ENCODE measurements at places on chromosomes 3 and 15.

DNA sequence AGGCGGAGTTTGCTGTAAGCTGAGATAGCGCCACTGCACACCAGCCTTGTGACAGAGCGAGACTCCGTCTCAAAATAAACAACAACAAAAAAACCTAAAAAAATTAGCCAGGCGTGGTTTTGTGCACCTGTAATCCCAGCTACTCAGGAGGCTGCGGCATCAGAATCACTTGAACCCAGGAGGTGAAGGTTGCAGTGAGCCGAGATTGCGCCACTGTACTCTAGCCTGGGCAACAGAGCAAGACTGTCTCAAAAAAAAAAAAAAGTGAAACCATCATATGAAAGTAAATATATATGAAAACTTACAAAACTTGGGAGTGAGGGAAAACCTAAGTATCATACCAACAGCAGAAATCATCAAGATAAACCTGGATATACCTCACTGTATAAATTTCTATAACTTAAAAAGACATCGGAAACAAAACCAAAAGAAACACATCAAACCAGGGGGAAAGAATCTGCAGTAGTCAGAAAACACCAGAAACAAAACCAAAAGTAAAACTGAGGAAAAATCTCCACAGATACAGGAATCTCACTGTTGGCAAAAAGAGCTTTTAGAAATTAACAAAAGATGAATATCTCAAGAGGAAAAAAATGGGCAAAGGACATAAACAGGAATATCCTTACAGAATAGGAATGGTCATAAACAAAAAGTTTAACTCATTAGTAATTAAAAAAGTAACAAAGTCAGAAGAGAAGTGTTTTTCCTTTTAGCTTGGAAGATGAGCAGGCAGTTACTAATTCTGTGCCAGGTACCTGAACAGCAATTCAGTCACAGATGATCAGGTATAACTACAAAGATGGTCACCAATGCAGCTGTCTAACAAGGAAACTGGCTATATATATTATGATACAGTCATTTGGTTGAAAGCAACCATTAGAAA, 41.3 kb downstream of the ETV5 start:
- DNase-seq: no peak

- no peak for DNase-seq
These were observed 83.7 kb upstream of the NEDD4 start for GRCh38 chr15:56077081-56077480.

DNA sequence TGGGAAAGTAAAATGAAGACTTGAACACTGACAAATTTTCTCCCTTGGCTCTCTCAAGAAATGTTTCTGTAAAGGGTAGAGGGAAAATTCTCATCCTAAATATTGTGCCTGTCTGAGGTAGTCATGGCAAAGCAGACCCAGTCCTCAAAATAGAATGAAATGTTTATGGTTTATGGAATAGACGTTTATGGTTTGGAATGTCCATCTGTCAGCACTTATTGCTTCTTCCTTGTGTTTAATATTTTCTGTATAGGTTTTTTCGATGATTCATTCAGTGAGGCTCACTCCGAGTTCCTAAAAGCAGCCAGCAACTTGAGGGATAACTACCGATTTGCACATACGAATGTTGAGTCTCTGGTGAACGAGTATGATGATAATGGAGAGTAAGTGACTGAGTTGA, 13.9 kb downstream of the ELL3 start:
- DNase-seq: no peak

DNA sequence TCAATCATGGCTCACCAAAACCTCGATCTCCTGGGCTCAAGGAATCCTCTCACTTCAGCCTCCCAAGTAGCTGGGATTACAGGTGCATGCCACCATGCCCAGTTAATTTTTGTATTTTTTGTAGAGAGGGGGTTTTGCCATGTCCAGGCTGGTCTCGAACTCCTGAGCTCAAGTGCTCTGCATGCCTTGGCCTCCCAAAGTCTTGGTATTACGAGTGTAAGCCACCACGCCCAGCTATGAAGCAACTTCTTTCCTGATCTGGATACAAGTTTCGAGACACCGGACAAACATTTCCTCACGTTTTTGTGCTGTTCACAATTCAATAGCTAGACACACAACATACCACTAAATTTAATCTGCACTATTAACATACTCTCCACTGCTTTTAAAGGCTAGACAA, 3.4 kb upstream of the SYNM start:
- no peak for DNase-seq

DNA sequence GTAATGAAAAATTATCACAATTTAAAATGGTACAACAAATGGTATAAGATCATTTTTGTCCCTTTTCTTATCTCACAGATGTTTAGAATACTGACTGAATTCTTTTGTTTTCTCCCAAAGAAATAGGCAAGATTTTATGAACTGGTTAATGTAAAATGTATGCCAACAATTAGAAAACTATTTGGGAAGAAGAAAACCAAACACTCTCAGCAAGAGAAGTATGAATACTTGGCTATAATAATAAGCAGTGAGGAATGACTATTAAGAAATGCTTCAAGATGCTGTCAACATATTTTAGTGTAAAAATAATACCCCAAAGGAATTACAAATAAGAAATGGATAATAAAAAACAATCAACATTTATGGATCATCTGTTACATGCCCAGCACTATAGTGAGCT, 18.5 kb downstream of the SHQ1 start:
- DNase-seq: no peak

DNA sequence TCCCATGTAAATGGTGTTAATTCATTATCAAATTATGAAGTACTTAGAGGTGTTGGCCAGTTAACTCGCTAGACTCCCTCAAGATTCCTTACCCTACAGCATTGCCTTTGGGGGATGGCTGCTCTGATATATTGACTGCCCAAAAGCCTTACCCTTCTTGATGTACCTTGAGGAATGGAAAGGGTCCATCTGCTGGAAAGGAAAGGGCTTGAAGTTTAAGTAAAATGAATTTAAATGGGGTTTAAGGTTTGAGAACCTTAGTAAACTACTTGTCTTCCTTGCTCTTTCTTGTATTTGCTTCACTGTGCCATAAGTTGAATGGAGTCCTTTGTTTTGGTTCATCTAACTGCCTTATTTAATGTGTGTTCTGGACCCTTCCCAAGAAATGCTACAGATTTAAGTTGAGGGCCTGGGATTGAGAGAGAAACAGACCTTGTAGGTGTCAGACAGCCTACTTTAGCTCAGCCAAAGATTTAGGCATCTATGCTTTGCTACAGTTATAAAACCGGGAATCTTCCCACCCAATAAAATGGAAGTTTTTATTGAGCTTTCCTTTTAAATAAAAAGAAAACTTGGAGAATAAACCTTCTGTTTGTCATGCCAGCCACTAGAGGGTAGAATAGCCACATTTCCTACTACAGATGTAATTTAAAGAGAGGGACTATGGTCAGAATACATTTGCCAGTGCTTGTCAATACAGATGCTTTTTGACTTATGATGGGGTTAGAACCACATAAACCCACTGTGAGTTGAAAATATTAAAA, 25.3 kb downstream of the CMSS1 start:
- DNase-seq: no peak

GRCh38 chr3:136617198-136617597, 135.0 kb downstream of the STAG1 start:
- DNase-seq: no peak

GRCh38 chr3:14274999-14275961, 96.7 kb downstream of the LSM3 start:
- no peak for DNase-seq

DNA sequence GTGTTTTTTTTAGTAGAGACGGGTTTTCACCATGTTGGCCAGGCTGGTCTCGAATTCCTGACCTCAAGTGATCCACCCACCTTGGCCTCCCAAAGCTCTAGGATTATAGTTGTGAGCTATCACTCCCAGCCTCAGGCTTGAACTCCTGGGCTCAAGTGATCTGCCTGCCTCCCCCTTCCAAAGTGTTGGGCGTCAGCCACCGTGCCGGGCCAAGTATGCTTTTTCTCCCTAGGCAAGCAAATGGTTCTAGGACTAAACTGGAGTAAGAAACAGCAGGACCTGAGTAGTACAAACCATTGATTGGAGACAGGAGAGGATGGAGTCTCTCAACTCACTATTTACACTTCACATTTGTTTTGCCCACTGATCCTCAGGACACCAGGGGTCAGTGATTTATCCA, 4.6 kb upstream of the PTPN9 start:
- no peak for DNase-seq

DNA sequence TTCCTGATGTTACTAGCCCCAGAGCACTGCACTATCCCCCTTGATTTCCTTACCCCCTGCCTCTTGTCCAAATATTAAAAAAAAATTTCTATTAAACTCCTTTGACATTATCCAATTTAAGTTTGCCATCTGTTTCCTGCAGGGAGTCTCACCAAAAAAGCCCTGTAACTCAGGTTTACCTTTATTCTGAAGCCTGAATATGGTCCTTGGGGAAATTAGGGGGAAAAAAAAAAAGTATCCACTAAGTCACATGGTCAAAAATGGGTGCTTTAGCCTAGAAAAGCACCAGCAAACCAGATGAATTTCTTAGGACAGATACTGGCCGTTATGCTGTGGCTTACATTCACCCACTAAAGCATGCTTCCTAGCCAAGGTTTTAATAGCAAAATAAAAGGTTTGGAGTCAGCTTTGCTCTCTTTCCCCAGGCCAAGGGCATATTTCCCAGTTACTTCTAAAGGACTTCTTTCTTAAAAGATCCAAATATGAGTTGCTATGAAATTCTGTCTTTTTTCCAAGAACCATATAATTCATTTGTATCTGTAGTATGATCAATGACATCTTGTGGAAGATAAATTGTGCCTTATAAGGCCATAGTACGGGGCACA, 394.9 kb downstream of the LSAMP start:
- DNase-seq: no peak

- no peak for DNase-seq
These were observed 197.4 kb downstream of the KLHL25 start for GRCh38 chr15:85597155-85597815.

DNA sequence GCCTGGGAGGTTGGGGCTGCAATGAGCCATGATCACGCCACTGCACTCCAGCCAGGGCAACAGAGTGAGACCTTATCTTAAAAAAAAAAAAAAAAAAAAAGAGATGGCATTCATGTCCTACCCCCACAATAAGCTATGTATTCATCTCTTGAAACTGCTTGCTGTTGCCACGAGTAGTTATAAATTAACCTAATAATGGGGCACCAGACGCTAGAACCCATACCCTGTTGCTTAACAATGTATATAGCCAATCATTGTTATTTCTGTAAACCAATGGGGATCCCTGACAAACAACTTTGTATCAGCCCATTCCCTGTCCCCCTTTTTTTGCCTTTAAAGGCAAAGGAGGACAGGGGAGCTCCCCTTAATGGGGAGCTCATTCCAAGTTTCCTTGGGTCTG, 2.8 kb upstream of the LACTB start:
- no peak for DNase-seq

- DNase-seq: no peak
These were observed 425.8 kb downstream of the ERC2 start for GRCh38 chr3:56042326-56042951.

- DNase-seq: no peak
These were observed 396.5 kb downstream of the OCA2 start for GRCh38 chr15:27702581-27702980.

GRCh38 chr3:164208821-164209220, 869.5 kb downstream of the SI start:
- DNase-seq: no peak

DNA sequence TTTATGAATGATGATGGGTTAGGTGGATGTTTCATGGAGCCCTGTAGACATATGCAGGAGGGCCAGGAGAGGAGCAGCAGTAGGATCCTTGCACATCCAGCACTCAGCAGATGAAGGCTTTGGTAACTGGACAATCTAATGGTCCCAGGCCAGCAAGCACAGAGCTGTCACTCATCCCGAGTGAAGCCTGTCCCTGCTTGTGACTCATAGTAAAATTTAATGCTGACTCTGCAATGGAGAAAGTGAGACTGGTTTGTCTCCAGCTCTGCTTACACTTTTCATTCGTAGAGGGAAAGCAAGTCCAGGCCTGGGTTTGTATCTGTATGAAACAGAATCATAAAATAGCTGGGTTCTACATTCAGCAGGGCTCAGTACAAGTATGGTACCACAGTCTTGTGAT, 131.7 kb downstream of the DTWD1 start:
- DNase-seq: no peak

DNA sequence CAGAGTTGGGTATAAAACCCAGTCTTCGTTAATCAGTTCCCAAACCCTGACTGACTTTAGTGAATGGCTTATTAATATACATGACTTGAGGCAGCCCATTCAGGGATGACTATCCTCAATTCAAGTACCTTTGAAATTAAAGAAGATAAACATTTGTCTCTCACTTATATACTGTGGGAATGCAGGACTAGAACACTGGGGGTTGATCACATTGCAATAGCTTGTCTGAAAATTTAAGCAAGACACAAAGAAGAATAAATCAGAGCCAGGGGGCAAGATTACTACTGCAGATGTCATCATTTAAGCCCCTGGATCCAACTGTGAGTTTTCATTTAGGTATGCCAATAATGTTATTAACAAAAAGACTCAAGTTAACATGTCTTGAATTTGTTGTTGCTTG, 647.7 kb downstream of the ZPLD1 start:
- no peak for DNase-seq

DNA sequence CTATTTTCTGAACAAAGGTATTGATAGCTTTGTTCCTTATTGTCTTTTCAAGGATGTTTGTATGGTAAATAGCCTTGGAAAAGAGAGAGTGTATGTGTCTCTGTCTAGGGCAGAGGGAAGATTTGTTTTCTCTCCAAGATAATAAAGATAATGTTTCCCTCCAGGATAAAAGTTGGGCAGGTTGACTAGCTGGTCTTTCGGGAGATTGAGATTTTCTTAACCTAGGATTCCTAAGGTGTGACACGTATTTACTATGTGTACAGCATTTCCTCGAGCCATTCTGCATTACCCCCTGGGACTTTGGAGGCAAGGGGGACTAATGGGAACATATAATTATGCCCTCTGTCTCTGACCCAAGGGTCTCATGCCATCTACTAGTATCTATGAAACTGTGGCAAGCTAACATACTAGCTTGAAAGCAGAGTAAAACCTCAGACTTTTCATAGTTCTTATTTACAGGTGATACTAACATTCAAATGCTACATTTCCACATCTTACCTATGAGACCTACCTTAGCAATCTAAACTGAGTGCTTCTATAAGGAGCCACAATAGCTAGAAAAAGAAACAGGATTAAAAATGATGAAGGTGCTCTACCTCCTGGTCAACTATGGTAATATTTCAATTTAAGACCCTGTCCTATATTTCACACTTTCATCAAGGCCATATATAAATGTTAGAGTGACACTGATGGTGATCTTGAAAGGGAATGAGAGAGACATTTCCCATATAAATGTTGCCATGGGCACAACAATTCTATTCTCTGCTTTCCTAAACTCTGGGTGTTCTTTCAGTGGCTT, 252.9 kb upstream of the CBLB start:
- no peak for DNase-seq

DNA sequence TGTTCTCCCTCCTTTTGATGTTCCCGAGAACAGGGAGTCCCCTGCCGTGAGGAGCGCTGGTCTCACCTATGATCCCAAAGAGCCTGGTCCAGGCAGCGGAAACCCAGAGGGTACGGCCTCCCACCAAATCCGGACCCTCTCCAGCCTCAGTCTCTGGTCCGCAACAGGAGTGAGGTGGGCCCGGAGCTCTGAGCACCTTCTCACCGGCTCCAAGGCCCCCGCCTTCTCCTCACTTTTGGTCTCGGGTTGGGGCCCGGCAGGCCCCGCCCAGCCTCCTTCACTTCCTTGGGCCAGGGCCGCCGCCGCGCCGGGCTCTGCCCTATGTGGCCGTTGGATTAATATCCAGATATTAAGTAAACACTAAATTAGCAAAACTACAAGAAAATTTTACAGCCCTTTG, 5.7 kb upstream of the SKOR1 start:
- no peak for DNase-seq

Measured in D721Med (cell line).